Muscle of arm (tissue), 14 donors: ENCODE measurements at places on chromosomes 12 and 14.

- DNase-seq, result no peak
Observed at GRCh38 chr14:35346738-35347322, 54.6 kb downstream of the PSMA6 start.

GRCh38 chr14:95264271-95264973 lies 55.3 kb downstream of the CLMN start:
- DNase-seq, result no peak

DNA sequence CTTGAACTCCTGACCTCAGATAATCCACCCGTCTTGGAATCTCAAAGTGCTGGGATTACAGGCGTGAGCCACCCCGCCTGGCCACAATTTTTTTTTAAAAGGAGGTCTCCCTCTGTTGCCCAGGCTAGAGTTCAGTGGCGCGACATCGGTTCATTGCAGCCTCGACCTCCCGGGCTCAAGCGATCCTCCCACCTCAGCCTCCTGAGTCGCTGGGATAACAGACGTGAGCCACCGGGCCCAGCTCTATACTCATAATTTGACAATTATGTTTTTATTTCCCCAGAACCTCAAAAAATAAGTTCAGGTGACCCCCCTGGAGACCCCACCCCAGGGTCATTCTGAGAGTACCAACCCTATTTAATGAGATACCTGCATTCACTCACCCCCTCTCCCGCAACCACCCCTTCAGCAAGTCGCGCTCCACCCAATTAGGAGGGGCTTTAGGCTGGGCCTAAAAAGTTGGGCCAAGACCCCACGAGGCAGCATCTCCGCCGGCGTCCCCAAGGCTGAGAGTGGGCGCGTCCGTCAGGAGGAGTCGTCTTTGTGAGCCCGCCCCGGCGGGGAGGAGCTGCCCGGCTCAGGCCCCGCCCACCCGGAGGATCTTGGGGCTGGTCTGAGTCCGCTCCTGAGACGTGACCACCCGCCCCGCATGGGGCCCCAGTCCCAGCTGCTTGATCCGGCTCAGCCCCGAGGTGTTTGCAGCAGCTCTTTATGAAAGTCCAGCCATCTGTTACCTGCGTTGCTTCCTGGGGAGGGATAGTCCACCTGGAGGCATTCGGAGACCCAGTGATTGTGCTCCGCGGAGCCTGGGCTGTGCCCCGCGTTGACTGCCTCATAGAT lies at the start of gene ANKRD33:
Gene ANKRD33 (plus strand): TSS at position 628 of the 840 bp plus-strand sequence. CDS start 84 bp downstream, at position 712.
- DNase-seq, result no peak

DNA sequence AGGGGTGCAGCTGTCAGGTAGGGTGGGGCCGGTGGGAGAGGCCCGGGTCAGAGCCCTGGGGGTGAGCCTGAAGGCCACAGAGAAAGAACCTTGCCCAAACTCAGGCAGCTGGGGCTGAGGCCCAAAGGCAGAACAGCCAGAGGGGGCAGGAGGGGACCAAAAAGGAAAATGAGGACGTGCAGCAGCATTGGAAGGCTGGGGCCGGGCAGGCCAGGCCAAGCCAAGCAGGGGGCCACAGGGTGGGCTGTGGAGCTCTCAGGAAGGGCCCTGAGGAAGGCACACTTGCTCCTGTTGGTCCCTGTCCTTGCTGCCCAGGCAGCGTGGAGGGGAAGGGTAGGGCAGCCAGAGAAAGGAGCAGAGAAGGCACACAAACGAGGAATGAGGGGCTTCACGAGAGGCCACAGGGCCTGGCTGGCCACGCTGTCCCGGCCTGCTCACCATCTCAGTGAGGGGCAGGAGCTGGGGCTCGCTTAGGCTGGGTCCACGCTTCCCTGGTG lies 10.5 kb downstream of the MMP14 start:
- no peak for DNase-seq
